Posterior cingulate gyrus (tissue), 11 donors: ENCODE measurements at places on chromosomes 13 and 19.

DNA sequence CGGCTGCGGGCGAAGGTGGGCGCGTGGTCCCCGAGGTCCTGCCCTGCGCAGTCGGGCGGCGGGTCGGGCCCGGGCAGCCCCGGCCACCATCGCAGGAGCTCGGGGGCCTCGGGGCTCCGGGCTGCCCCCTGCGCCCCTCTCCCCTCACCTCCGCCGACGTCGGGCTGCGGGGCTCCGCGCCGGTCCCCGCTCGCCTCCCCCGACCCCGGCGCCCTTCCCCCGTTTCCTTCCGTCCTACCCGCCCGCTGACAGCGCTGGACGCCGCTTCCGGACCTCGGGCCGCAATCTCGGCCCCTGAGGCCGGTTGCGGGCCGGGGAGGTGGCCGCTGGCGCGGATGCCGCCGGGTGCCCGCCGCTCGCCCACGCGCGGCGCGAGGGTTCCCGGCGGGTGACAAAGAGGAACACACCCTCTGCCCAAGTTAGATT lies 720 bp downstream of the FARP1 start:
- no peak for DNase-seq

DNA sequence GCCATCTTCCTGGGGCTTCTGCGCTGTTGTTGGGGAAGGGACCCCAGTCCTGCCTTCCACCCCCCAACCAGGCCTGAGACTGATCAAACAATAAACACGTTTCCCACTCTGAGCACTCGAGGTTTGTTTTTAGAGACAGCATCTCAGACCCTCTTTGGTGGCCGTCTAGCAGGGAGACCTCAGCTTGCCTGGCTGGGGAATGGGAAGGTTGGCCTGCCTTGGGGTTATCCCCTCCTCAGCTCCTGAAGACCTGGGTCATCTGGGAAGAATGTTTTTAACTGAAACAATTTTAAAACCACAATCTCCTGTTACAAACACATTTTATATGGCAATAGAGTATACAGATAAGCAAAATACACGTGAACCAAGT lies 2.0 kb downstream of the ZNF581 start:
- DNase-seq, result no peak

- DNase-seq, result no peak
Observed at GRCh38 chr13:100563779-100564178, 24.8 kb downstream of the GGACT start.

DNA sequence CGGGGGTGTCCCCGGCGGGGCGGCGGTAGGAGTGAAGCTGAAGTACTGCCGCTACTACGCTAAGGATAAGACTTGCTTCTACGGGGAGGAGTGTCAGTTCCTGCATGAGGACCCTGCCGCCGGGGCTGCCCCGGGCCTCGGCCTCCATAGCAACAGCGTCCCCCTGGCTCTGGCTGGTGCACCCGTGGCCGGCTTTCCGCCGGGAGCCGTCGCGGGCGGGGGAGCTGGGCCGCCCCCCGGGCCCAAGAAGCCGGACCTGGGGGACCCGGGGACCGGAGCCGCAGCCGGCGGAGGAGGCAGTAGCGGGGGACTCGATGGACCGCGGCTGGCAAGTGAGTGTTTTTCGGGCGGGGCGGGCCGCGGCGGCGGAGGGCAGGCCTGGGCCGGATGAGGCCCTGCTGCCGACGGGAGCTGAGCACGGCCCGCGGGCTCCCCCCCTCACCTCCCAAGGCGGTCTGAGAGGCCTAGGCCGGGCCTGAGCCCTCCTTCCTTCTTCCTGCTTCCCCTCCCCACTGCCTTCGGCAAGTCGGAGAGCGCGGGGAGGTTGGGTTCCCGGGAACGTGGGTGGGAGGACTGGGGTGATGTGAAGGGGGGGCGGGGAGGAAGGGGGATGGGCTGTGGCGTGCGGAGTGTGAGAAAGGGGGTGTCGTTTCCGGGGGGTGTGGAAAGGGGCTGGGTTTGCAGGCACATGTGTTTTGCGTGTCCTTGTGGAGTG lies 568 bp downstream of the PAN3 start:
- peak; percentile 45 for DNase-seq

DNA sequence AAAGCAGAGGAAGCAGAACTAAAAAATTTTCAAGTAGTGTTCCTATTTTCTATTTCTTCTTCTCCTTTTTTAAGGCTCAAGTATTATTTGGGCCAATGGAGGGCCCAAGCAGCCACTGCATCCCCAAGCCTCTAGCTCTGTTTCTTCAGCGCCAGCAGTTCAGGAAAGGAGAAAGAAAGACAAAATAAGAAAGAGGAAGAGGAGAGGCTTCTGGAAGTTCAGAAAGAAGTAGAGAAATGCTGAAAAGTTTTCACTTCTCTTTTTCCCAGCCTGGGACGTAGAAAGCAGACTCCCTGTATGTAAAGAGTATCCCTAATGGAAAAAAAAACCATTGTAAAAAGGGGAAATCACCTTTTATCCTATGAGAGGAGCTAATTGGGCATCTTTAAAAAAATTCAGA lies 165.5 kb upstream of the KLF12 start:
- no peak for DNase-seq

- DNase-seq, result no peak
Observed at GRCh38 chr13:41327994-41328790, 17.1 kb downstream of the NAA16 start.

DNA sequence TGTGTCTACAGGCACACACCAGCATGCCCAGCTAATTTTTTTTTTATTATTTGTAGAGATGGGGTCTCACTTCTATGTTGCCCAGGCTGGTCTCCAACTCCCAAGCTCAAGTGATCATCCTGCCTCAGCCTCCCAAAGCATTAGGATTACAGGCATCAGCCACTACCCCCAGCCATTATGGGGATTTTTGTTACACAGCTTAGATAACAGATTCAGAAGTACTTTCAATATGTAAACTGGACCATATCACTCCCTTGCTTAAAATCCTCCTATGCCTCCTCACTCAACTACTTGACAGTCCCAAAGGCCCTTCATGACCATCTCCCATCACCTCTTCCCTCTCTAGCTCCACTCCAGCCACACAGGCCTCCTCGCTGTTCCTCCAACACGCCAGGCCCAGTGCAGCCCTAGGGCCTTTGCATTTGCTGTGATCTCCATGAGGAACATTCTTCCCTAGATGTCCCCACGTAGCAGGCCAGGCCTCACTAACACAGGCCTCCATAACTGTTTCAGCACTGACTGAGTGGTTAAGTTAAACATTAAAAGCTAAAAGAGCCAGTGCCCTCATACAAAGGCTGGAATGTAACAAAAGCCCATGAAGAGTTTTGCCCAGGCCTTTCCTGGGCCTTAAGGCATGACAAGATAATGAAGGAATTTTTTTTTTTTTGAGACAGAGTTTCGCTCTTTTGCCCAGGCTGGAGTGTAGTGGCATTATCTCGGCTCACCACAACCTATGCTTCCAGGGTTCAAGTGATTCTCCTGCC lies 2.5 kb downstream of the DOHH start:
- no peak for DNase-seq

DNA sequence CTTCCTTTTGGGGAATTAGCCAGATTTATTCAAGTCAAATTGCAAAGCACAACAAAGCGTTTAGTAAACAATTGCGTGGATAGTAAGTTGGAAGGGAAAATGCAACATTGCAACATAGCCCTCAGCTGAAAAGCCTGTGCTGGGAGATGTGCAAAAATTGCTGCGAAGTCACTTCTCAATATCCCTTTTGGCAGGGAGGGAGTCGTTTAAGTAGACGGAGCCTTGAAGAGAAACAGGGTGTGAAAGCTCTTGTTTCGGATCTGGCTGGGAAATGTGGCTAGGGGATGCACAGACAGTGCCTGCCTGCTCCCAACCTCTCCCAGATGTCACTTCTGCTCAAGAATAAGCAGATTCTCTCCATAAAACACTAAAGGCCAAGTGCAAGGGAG lies 56.8 kb downstream of the SLC7A1 start:
- DNase-seq, result no peak

- no peak for DNase-seq
Observed at GRCh38 chr13:41463838-41464602, 6.7 kb downstream of the RGCC start.

GRCh38 chr19:29942404-29943261 lies 594 bp downstream of the URI1 start:
- DNase-seq, result peak; percentile 33

GRCh38 chr13:22032905-22033304 lies 362.0 kb downstream of the FGF9 start:
- no peak for DNase-seq

- no peak for DNase-seq
Observed at GRCh38 chr19:44190020-44190419, 22.3 kb upstream of the ZNF227 start.

GRCh38 chr19:19461306-19461670 lies 54.1 kb downstream of the TSSK6 start:
- no peak for DNase-seq

- no peak for DNase-seq
Observed at GRCh38 chr13:94339116-94339687, 140.3 kb downstream of the DCT start.
